ENCODE measurements at places on chromosomes 11 and 22. TPM values are rescaled to one million over a fixed set of nuclear protein-coding genes. Genes with fewer than 3 reads are reported as not detected.

GTSE1 gene
- 0.19 TPM for total RNA-seq

PRG3 gene
- total RNA-seq: not detected

SLC22A6 gene
- not detected for total RNA-seq

FADS1 gene
- 20.8 TPM for total RNA-seq

PANX2 gene
- total RNA-seq: 0.46 TPM

ARHGAP42 gene
- total RNA-seq: 7.7 TPM

PKDREJ gene
- total RNA-seq: not detected

INCENP gene
- total RNA-seq: 10.5 TPM

ADAMTS8 gene
- 39.2 TPM for total RNA-seq

DNA sequence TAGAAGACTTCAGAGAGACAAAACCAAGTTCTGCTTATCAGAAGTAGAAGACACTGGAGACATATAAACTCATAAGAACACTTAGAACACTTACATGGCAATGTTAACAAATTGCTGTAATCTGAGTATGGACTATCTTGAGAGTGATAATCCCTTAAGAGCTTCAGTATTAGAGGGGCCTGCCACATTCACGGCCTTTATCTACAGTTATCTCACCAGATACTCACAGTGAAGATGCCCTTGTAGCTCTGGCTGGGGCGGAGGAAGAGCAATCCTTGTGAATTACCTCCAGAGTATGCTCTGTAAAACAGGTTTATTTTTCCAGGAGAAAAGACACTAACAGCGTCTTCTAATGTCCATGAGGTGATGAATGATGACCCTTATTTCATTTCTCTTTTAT lies 762.8 kb downstream of the FAM181B start:
- H3K4me1 ChIP-seq: no peaks in the 10 kb centered on the region
- no peak for ATAC-seq
- no peak overlapping the region for H3K27ac ChIP-seq
- H3K4me3 ChIP-seq: no peak overlapping the region
- no peaks in the 10 kb centered on the region for H3K27me3 ChIP-seq
- no peaks in the 10 kb centered on the region for H3K36me3 ChIP-seq

- no peaks in the 10 kb centered on the region for H3K36me3 ChIP-seq
- peak; percentile 54 for ATAC-seq
- peak overlapping the region; percentile 96 for H3K27ac ChIP-seq
These were observed 19.4 kb upstream of the MALAT1 start for GRCh38 chr11:65479184-65480145.

DNA sequence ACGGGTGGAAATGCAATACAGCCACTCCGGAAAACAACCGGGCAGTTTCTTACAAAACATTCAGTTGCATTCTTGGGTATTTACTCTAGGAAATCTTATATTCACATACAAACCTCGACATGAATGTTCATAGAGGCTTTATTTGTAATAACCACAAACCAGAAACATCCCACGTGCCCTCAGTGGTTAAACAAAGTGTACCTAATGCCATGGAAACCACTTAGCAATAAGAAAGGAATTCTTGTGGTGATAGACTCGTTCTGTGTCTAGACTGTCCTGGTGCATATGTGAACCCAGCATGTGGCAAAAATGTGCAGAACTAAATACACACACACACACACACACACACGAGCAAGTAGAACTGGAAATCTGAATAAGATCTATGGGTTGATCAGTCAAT lies 1073.3 kb downstream of the TBC1D22A start:
- H3K27me3 ChIP-seq: peaks cover 46% of the 10 kb centered on the region
- ATAC-seq: no peak
- H3K27ac ChIP-seq: no peak overlapping the region
- H3K4me3 ChIP-seq: no peak overlapping the region

GRCh38 chr11:35736952-35737351 lies 74.4 kb downstream of the TRIM44 start:
- no peaks in the 10 kb centered on the region for H3K36me3 ChIP-seq
- no peak for ATAC-seq
- no peaks in the 10 kb centered on the region for H3K27me3 ChIP-seq
- no peaks in the 10 kb centered on the region for H3K4me1 ChIP-seq

DNA sequence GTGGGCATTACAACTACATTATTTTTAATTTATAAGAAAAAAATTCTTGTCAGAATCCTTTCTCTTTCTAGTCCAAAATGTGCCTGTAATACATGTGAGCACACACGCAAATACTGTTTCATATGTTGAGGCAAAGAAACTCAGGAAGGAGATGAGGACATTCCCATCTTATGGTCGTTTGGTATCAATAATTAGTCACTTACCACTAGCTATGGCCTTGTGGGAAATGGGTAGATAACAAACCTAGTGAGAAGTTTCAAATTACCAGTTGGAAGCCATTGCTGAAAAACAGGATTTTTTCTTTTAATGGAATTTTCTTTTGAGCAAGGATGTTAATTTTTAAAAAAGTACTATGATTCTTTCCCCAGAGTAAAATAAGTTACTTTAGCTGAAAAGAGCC lies 25.7 kb downstream of the AMOTL1 start:
- peaks cover 39% of the 10 kb centered on the region for H3K4me1 ChIP-seq
- no peak overlapping the region for H3K4me3 ChIP-seq
- H3K27me3 ChIP-seq: no peaks in the 10 kb centered on the region
- no peak for ATAC-seq
- H3K36me3 ChIP-seq: no peaks in the 10 kb centered on the region

GRCh38 chr11:64967375-64967774 lies 4.5 kb downstream of the MAJIN start:
- no peak for ATAC-seq
- H3K27ac ChIP-seq: no peak overlapping the region
- H3K4me1 ChIP-seq: peaks cover 3% of the 10 kb centered on the region

GRCh38 chr11:126525216-126525615 lies 169.7 kb downstream of the ST3GAL4 start:
- H3K4me3 ChIP-seq: no peak overlapping the region
- peaks cover 33% of the 10 kb centered on the region for H3K27me3 ChIP-seq
- H3K36me3 ChIP-seq: no peaks in the 10 kb centered on the region
- no peaks in the 10 kb centered on the region for H3K4me1 ChIP-seq
- ATAC-seq: no peak
- no peak overlapping the region for H3K27ac ChIP-seq

DNA sequence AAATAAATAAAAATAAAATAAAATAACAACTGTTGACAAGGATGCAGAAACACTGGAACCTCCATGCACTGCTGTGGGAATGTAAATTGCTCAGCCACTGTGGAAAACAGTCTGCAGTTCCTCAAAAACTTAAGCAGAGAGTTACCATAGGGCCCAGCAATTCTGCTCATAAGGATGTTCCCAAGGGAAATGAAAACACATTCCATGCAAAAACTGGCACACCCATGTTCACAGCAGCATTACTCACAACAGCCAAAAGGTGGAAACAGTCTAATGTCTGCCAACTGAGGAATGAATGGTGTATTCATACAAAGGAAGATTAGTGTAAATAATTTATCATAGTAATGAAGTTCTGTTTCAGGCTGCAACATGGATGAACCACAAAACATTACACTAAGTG lies 3.2 kb upstream of the KRTAP5-10 start:
- no peak for ATAC-seq
- H3K27ac ChIP-seq: no peak overlapping the region
- H3K27me3 ChIP-seq: peaks cover 60% of the 10 kb centered on the region

DNA sequence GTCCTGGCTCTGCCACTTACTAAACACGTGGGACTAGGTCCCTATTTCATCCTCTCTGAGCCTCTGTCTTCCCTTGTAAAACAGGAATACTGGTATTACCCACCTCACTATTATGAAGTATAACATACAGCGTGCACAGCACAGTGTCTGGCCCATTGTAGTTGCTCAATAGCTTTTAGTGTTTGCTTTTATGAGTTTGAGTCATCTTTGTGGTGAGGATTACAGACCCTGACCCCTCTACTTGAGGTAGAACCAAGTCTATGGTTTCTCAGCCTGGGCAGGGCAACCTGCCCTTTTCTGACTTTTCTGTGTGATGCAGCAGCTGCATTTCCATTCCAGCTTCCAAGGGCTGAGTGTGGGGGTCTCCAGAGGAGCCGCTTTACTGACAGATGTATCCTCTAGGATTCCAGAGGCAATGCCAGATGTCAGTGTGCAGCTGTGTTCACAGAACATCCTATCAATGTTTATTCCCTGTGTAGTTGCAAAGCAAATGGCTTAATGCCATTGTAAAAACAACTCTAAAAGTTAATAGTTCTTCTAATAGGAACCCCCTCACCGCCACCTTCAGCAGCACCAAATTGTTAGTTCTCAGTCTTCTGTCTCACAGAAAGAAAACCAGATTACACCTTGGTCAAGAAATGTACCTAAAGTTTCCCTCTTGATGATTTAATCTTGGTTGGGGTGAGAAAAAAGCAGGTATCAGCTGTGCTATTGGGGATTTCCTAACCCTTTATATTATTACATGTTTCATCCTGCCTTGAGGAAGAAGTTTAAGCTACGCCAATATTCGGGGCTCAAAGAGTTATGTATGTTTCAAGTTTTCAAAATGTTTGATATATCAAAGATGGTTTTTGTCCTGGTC lies 16.8 kb downstream of the PRR5L start:
- no peak overlapping the region for H3K4me3 ChIP-seq
- no peak overlapping the region for H3K27ac ChIP-seq
- no peaks in the 10 kb centered on the region for H3K4me1 ChIP-seq
- ATAC-seq: no peak
- peaks cover 31% of the 10 kb centered on the region for H3K27me3 ChIP-seq
- no peaks in the 10 kb centered on the region for H3K36me3 ChIP-seq

DNA sequence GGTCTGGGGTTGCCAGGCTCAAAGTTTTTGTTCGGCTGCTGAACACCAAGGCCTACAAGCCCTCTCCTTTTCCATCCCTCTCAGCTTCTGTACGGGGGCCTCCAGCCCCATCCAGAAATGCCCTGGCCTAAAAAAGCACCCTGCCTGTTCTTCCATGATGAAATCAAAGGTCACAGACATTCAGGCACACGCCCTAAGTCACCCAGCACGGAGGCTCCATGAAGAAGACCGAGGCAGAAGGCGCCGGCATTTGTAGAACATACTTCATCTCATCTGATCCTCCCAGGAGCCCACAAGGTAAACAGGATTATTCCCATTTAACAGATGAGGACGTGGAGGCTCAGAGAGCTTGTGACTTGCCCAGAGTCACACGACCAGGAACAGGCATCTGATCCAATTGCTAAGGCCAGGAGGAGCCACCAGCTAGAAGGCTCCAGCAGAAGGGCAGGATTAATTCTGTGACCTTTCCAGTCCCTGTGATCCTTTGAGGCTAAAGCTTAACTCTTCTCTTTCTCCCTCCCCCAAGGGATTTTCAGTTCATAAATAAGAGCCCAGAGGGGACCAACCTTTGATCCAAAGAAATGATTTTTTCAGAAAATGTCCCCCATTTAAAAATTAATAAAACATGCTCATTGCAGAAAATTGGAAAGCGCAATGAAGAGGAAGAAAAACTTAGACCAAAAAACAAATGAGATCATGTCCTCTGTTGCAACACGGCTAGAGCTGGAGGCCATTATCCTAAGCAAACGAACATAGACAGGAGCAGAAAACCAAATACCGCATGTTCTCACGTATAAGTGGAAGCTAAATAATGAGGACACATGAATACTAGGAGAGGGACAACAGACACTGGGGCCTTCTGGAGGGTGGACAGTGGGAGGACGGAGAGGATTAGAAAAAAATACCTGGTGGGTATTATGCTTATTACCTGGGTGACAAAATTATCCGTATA lies 38.7 kb downstream of the CYTH4 start:
- H3K27me3 ChIP-seq: peaks cover 95% of the 10 kb centered on the region
- no peak overlapping the region for H3K27ac ChIP-seq
- no peaks in the 10 kb centered on the region for H3K4me1 ChIP-seq
- H3K36me3 ChIP-seq: no peaks in the 10 kb centered on the region

DNA sequence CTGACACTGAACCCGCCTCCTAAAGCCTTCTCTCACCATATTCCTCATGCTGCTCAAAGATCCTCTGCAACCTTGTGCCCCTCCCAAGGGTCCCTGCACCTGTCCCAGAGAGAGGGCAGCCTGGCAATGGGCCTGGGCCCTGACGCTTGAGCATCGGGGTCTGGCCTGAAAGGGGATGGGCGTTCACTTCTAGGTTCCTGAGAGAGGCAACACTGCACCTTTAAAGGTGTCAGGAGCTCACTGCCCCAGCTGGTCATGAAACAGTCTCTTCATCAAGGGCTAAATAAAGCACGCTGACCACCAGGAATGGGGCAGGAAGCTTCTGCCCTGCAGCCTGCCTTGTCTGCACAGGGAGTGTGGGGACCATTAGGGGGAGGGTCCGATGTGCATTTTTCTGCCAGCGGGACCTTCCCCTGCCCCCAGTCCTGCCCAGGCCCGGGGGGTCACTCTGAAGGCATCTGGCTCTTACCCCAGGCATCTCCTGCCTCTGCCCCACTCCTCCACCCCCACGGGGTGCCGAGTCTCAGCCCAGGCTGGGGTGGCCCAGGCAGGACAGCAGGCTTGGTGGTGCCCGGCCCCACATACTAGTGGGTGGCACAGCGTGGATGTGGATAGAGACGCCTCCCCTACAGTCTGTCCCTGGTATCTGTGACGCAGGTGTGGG lies 3.5 kb downstream of the C11orf21 start:
- no peaks in the 10 kb centered on the region for H3K36me3 ChIP-seq
- no peak overlapping the region for H3K27ac ChIP-seq
- ATAC-seq: no peak
- peaks cover 5% of the 10 kb centered on the region for H3K27me3 ChIP-seq
- no peak overlapping the region for H3K4me3 ChIP-seq

GRCh38 chr11:109729761-109730160 lies 307.8 kb downstream of the C11orf87 start:
- H3K4me1 ChIP-seq: no peaks in the 10 kb centered on the region
- no peaks in the 10 kb centered on the region for H3K27me3 ChIP-seq
- H3K27ac ChIP-seq: no peak overlapping the region
- no peak for ATAC-seq

DNA sequence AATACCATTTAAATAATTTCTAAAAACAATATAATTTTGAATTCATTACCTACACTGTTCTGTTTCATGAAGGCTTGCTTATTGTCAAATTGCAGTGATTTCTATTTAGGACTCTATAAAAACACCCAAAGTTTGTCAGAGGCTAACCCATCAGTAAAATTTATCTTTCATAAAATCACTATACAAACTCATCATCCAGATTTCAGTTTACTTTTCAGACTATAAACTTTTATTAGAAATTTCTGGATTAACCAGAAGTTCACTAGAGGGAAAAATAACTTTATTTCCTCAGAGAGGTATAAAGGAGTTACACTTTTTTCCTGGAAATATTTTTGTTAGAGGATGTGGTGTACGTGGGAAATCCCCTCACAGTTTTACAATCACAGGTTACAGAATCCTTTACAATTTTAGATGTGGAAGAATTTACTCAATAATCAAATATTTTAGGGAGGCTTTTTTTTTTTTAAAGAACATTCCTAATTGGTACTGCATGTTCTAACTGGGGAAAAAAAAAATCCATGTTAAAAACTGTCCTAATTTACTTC lies 176.7 kb downstream of the SWAP70 start:
- H3K27ac ChIP-seq: no peak overlapping the region
- no peaks in the 10 kb centered on the region for H3K27me3 ChIP-seq
- H3K36me3 ChIP-seq: no peaks in the 10 kb centered on the region
- H3K4me3 ChIP-seq: no peak overlapping the region
- H3K4me1 ChIP-seq: no peaks in the 10 kb centered on the region
- no peak for ATAC-seq

- H3K27ac ChIP-seq: no peak overlapping the region
- no peaks in the 10 kb centered on the region for H3K36me3 ChIP-seq
- no peak overlapping the region for H3K4me3 ChIP-seq
- ATAC-seq: no peak
These were observed 51.2 kb upstream of the LMO1 start for GRCh38 chr11:8314916-8315315.

All from gastroesophageal sphincter (tissue), 4 donors.